ENCODE measurements at places on chromosomes 11 and 22.

GRCh38 chr22:29396126-29396525 is 7.8 kb upstream of the AP1B1 start:
- DNase-seq: no peak

- DNase-seq: no peak
Observed at GRCh38 chr22:18024276-18024939, at the start of gene MICAL3. Gene MICAL3 (minus strand): TSS chr22:18024561. CDS start chr22:17906812, 117,749 bp downstream.

- no peak for DNase-seq
Observed at GRCh38 chr11:33656768-33657167, 43.9 kb downstream of the C11orf91 start.

DNA sequence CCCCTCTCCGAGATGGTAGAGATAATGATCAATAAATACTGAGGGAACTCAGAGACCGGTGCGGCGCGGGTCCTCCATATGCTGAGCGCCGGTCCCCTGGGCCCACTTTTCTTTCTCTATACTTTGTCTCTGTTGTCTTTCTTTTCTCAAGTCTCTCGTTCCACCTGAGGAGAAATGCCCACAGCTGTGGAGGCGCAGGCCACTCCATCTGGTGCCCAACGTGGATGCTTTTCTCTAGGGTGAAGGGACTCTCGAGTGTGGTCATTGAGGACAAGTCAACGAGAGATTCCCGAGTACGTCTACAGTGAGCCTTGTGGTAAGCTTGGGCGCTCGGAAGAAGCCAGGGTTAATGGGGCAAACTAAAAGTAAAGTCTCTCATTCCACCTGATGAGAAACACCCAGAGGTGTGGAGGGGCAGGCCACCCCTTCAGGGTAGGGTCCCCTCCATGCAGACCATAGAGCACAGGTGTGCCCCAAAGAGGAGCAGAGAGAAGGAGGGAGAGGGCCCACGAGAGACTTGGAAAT is 43.2 kb downstream of the IGLL1 start:
- no peak for DNase-seq

Measured in stimulated activated CD8-positive, alpha-beta memory T cell treated with anti-CD3 and anti-CD28 coated beads, Interleukin-4, amount 100 ng/mL, for 4 hours (primary cell).